ENCODE measurements at places on chromosomes 7 and 10.

GRCh38 chr10:29731760-29732159, 97.0 kb upstream of the SVIL start:
- DNase-seq = peak; percentile 47

- peak; percentile 64 for DNase-seq
Measured at GRCh38 chr10:96614515-96614914, 27.7 kb upstream of the TM9SF3 start.

GRCh38 chr10:132322586-132323048, 9.4 kb upstream of the LRRC27 start:
- DNase-seq = no peak

DNA sequence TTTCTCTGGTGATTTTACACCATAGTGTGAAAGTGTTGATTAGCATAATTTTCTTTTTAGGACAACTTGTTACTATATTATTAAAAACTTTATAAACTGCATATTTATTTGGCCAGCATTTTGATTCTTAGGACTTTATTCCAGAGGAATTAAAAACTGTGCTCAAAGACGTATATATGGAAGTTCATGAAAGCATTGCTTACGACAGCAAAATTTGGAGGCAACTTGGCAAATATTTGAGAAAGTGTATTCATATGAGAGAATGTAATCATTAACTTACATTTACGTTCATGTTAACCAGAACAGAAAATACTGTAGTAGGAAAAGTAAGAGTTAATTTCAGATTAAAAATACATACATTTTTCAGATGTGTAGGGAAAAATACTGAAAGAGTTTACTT, 203.1 kb downstream of the JCAD start:
- no peak for DNase-seq

GRCh38 chr10:73494877-73495225, 973 bp downstream of the PPP3CB start:
- no peak for DNase-seq

DNA sequence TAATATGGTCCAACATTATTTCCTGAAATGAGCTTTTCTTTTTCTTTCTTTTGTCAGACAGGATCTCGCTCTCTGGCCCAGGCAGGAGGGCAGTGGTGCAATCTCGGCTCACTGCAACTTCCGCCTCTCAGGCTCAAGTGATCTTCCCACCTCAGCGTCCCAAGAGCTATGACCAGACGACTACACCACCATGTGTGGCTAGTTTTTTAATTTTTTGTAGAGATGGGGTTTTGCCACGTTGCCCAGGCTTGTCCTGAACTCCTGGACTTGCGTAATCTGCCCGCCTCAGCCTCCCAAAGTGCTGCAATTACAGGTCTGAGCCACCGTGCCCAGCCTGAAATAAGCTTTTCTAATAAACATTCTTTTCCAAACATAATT, 48.6 kb downstream of the CUL2 start:
- DNase-seq = no peak

GRCh38 chr10:103054621-103055020, 136.5 kb downstream of the CNNM2 start:
- no peak for DNase-seq

- no peak for DNase-seq
Measured at GRCh38 chr7:115359119-115359518, 437.2 kb downstream of the MDFIC start.

DNA sequence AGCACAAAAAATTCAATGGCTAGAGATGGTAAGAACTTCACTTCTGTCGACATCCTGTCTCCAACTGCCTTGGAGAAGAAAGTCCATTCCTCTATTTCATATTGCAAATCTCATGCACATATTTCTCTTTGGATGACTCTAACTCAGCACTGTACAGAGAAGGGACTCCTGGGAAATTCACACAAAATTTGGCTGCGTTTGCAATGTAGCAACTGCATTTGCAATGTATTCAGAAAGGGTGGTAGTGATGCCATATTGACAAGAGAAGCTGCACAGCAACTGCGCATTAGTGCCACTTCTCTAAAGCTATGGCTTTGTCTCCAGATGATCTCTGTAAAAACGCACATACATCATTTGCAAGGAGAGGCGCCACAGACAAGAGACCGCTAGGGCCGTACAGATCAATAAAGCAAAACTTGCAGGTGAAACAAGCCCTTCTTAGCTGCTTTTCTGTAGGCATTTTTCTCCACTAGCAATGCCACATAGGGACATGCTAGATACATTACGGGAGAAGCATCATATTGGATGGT, 389.5 kb downstream of the TCERG1L start:
- DNase-seq = no peak

- no peak for DNase-seq
Measured at GRCh38 chr10:68957284-68957615, 1.3 kb downstream of the DDX21 start.

- DNase-seq = no peak
Measured at GRCh38 chr10:103758294-103758681, 97.1 kb downstream of the SH3PXD2A start.

DNA sequence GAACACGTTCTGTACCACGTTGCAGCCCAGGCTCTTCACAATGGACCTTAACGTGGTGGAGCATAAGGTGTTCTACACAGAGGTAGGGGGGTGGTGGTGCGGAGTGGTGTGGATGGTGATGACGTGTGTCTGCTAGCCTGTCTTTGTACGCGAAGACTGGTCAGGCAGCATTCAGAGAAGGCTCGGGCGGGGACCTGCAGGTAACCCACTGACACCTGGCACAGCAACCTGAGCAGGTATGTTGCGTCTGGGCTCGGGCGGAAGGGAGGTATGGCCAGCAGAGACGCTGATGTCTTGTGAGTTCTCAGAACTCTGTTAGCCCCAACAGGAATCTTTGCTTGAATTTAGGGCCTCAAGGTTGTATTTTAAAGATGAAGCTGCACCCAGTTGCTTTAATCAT, 55.0 kb downstream of the TRRAP start:
- DNase-seq = no peak

- DNase-seq = peak; percentile 69
Measured at GRCh38 chr7:1712907-1713501, 42.9 kb downstream of the ELFN1 start.

- DNase-seq = no peak
Measured at GRCh38 chr7:132817949-132818348, 241.7 kb upstream of the PLXNA4 start.

GRCh38 chr7:136859803-136860202, 8.6 kb upstream of the CHRM2 start:
- no peak for DNase-seq

DNA sequence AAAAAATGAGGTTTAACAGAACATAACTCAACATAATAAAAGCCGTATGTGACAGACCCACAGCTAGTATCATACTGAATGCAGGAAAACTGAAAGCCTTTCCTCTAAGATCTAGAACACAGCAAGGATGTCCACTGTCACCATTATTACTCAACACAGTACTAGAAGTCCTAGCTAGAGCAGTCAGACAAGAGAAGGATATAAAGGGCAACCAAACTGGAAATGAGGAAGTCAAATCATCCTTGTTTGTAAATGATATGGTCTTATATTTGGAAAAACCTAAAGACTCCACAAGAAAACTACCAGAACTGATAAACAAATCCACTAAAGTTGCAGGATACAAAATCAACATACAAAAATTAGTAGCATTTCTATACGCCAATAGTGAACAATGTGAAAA, 45.9 kb downstream of the C10orf71 start:
- DNase-seq = no peak

- DNase-seq = no peak
Measured at GRCh38 chr10:124127563-124127962, 34.2 kb upstream of the CHST15 start.

DNA sequence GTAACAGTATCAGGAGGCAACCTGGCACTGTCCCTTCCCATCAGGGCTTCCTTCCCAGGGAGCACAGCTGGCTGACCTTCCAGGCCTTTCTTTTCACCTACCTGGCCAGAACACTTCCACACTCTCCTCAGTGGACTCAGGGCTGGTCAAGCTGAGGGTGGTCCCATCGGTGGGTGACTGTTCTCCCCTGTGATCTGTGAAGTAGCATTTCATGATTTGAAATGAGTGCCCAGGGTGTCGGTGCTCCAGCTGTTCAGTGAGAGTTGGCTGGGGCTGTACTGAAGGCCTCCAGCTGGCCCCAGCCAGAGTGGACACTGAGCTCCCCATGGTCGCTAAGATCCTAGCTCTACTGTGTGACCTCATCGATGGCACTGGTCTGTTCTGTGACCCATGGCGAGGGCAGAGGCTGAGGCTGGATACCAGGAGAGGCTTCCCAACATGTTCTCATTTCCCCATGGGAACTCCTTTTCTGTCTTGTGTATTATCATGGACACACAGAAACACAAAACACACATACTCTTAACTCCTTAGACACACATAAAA, at the start of gene FAM170B:
FAM170B (minus strand) TSS at position 316 of the 543 bp plus-strand sequence; CDS start at position 213, 103 bp downstream.
- no peak for DNase-seq

DNA sequence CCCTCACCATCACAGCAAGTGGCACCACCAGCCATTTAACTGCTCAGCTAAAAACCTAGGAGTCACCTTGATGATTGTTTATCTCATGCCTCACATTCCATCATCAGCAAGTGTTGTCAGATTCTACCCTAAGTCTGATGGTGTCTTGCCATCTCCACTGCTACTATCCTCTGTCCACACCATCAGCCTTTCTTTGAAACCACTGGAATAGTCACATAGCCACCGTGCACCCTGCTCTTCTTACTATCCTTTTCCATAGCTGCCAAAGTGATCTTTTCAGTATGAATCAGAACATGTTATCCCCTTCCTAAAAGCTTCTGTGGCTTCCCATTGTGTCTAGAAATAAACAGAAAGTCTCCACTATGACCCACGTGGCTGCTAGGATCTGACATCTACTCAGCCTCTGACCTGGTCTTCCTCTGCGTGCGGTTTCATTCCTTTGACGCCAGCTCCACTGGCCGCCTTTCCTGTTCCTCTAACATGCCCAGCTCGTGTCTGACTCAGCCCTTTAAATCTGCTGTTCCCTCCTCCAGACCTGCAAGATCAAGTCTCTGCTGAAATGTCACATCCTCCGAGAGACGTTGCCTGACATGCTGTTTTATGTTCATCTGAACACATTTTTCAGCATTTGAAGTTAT, 16.5 kb upstream of the CHN2 start:
- no peak for DNase-seq

DNA sequence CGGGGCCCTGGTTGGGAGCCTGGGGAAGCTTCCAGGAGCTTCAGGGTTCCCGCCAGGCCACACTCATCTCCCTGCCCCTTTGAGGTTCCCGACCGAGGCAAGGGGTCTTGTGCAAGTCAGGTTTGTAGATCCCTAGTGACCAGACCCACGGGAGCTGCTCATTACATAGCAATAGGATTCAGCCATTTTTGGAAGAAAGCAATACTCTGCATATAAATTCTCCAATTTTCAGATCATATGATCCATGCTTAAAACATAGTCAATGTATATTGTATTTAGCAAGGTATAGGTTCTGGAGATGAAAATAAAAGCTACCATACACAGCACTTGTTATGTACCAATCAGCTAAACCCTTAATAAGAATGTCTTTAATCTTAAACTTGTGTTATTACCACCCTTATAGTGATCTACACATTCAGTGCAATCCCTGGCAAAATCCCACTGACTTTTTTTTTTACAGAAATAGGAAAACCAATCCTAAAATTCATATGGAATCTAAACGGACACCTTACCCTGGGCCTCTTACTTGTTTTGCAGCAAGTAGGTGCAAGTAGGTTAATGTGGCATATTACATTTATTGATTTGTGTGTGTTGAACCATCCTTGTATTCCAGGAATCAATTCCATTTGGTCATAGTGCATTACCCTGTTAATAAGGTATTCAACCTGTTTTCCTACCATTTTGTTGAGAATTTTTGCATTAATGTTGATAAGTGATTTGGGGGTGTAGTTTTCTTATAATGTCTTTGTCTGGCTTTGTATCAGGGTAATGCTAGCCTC, 13.8 kb upstream of the FKBP9 start:
- no peak for DNase-seq

DNA sequence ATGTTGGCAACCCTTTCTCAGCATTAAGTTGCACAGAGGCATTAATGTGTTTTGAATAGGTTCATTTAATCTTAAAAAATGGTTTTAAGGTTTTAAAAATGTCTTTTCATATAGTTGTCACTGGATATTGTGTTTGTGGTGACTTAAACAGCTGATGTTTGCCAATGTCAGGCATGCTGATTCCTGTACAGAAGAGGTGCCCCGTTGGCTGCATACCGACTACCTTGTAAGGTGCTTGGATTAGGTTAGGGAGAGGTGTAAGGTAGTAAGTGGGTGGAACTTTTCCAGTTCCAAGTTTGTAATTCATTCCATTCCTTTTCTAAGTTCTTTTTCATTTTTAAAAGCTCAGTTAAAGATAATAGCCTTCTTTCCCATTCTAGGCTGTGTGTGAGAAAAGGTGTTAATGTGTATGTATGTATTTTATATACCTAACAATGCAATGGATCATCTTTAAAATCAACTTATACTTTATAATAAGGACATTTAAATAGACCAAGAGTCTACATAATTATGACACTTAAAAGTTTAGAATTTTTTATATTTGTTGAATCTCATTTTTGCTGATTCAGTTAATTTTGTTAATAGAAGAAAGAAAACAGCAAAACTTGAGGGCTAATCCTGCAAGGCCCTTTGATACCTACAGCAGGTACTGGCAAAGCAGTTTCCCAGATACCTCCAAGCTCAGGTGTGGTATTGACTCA, 155.2 kb downstream of the LCOR start:
- no peak for DNase-seq

DNA sequence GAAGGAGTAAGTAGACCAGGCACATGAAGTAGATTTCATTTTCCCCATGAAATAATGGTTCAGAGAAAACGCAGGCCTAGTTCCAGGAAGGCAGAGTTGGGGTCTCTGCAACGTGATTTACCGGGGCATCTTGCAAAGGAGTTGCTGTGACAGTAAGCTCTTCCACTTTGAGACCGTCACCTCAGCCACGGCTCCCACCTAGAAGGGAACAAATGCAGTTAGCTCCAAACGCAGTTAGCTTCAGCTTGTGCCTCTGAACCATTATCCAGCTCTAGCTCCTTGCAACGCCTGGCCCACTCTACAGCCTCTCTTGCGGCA, 7.0 kb upstream of the MYO1G start:
- no peak for DNase-seq

DNA sequence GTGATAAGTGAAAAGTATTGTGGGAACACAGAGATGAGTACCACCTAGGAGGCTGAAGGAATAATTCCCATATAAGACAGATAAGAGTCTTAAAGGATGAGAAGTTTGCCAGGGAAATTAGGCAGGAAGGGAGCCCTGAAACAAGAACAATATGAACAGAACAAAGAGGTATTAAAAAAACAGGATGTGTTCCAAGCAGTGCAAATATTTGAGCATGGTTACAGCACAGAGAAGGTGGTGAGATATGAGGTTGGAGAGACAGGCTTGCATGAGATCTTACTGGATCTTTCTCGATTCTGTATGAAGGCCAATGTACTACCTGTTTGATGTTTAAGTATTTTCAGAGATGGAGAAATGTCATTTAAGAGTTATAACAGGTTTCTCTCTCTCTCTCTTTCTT, 20.3 kb downstream of the TAC1 start:
- DNase-seq = no peak

- no peak for DNase-seq
Measured at GRCh38 chr7:156356551-156356950, 284.0 kb upstream of the RNF32 start.

- no peak for DNase-seq
Measured at GRCh38 chr10:87991946-87992345, 128.5 kb downstream of the PTEN start.

All from NCI-H524 (cell line).